ENCODE measurements at places on chromosomes 7 and 10. TPM values are rescaled to one million over a fixed set of nuclear protein-coding genes. Genes with fewer than 3 reads are reported as not detected.

Gene SYT15
- total RNA-seq: 0.27 TPM

DNA sequence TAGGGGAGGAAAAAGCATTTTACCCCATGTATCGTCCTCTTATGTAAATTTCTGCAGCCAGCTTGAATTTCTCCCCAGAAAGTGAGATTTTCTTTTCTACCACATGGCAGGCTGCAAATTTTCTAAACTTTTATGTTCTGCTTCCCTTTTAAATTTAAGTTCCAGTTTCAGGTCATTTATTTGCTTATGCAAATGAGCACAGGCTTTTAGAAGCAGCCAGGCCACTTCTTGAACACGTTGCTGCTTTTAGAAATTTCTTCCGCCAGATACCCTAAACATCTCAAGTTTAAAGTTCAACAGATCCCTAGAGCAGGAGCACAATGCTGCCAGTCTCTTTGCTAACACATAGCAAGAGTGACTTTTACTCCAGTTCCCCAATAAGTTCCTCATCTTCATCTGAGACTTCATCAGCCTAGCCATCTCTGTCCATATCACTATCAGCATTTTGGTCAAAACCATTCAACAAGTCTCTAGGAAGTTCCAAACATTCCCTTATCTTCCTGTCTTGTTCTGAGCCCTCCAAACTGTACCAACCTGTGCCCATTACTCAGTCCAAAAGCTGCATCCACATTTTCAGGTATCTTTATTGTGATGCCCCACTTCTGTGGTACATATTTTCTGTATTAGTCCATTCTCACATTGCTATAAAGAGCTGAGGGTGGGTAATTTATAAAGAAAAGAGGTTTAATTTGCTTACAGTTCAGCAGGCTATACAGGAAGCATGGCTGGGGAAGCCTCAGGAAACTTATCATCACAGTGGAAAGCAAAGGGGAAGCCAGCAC, 16.3 kb downstream of the EZH2 start:
- DNase-seq: no peak
- H3K36me3 ChIP-seq: no peaks in the 10 kb centered on the region
- no peak overlapping the region for H3K4me3 ChIP-seq

GRCh38 chr7:136045181-136045580, 68.0 kb upstream of the MTPN start:
- H3K36me3 ChIP-seq: no peaks in the 10 kb centered on the region
- DNase-seq: no peak
- H3K27me3 ChIP-seq: no peaks in the 10 kb centered on the region
- no peak overlapping the region for H3K27ac ChIP-seq
- H3K4me1 ChIP-seq: peaks cover 2% of the 10 kb centered on the region

GRCh38 chr7:43753271-43753810, 5.1 kb upstream of the BLVRA start:
- H3K36me3 ChIP-seq: no peaks in the 10 kb centered on the region
- DNase-seq: no peak
- H3K4me3 ChIP-seq: no peak overlapping the region
- no peaks in the 10 kb centered on the region for H3K27me3 ChIP-seq
- H3K27ac ChIP-seq: no peak overlapping the region

- no peak overlapping the region for H3K4me3 ChIP-seq
- no peak for DNase-seq
- H3K36me3 ChIP-seq: no peaks in the 10 kb centered on the region
- no peaks in the 10 kb centered on the region for H3K27me3 ChIP-seq
Measured at GRCh38 chr7:98232263-98232585, 19.8 kb downstream of the TECPR1 start.

DNA sequence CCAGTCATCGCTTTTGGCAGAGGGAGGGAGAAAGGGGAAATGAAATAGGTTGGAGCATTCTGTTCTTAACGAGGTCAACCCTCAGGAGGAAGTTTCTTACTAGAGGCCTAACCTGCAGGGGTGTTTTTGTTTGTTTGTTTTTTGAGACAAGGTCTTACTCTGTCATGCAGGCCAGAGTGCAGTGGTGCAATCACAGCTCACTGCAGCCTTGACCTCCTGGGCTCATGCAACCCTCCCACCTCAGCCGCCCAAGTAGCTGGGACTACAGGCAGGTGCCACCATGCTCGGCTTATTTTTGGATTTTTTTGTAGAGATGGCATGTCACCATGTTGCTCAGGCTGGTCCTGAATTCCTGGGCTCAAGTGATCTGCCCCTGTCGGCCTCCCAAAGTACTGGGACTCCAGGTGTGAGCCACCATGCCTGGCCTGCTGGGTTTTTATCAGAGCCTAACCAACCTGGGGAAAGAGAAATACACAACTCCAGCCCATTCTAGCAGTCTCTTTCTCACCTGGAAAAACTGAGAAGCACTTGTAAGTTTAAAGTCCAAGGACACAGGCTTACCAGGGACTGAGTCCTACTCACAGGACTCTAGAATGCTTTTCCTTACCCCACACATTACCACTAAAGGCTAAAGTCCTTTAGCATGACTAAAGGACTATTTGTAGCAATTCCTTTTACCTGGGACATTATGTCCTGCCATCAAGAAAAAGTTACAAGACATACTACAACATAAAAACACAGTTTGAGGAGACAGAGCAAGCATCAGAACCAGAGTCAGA, 101.0 kb upstream of the EGFR start:
- H3K27ac ChIP-seq: no peak overlapping the region
- H3K36me3 ChIP-seq: no peaks in the 10 kb centered on the region
- H3K27me3 ChIP-seq: no peaks in the 10 kb centered on the region

- no peaks in the 10 kb centered on the region for H3K27me3 ChIP-seq
- H3K27ac ChIP-seq: no peak overlapping the region
- no peaks in the 10 kb centered on the region for H3K4me1 ChIP-seq
- no peaks in the 10 kb centered on the region for H3K36me3 ChIP-seq
Measured at GRCh38 chr7:90818341-90818740, 222.2 kb downstream of the CDK14 start.

GRCh38 chr10:104615136-104615535, 26.0 kb upstream of the SORCS3 start:
- no peak overlapping the region for H3K27ac ChIP-seq
- no peak for DNase-seq
- H3K4me3 ChIP-seq: no peak overlapping the region
- no peaks in the 10 kb centered on the region for H3K36me3 ChIP-seq

GRCh38 chr7:38382684-38383083, 109.2 kb upstream of the TARP start:
- H3K27ac ChIP-seq: no peak overlapping the region
- H3K4me1 ChIP-seq: no peaks in the 10 kb centered on the region
- H3K27me3 ChIP-seq: no peaks in the 10 kb centered on the region
- no peaks in the 10 kb centered on the region for H3K36me3 ChIP-seq
- no peak for DNase-seq

DNA sequence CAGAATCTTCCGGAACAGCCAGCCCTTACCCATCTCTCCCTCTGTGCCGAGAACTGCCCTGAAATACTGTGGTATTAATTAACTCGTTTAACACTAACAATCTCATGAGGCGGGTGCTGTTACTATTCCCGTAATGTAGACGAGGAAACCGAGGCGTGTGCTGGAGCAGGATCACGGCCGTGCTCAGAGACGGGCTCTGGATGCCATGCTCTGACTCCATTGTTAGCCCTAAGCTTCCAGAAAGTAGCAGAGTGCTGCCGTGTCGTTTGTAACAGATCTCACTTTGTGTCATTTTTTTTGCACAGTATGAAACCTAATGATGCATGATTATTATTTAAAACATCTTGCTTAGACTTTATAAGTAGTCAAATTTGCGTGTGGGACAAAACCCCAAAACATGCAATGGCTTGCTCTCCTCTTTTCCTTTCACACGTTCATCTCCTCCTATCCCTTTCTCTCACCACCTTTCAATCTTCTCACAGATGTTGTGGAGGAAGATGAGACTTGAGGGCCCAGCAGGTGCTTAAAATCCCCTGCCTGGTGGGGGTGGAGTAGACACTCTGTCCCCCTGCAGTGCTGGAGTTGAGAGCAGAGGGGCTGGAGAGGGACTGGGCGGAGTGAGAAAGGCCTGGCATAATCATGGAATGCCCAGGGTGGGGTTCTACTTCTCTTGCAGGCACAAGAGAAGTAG, 482 bp upstream of the ACTR3C start:
- no peak overlapping the region for H3K27ac ChIP-seq
- no peaks in the 10 kb centered on the region for H3K27me3 ChIP-seq
- H3K36me3 ChIP-seq: no peaks in the 10 kb centered on the region
- peak; percentile 22 for DNase-seq
- peak overlapping the region; percentile 45 for H3K4me3 ChIP-seq
- H3K4me1 ChIP-seq: no peaks in the 10 kb centered on the region

DNA sequence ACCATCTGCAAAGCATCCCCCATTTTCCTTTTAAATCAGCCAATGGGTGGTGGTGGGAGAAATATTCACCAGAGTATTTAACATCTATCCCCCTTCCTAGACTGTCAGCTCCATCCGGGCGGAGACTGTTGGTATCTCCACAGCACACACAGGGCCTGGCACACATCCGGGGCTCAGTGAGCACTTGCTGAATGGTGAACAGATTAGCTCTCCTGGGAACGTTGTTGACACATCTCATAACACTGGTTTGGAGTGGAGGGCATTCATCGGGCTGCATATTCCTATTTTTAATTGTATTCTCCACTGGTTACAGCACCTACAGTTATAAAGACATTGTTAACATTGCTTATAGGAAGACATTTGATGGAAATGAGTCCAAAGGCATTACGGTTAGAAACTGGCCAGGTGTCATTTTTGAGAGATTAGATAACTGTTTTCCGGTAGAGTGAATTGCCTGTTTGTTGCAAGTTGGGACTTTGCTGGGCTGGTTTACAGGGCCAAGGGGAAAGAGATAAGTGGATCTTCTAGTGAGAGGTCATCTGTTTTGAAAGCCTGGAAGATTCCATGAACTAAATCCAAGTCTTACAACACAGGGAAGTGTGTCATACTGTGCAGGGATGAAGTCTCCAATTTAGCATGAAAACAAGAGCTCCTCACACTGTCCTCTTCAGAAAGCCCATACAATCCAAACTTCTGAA, 101.8 kb downstream of the EGFR start:
- no peaks in the 10 kb centered on the region for H3K4me1 ChIP-seq
- H3K27me3 ChIP-seq: no peaks in the 10 kb centered on the region
- H3K4me3 ChIP-seq: no peak overlapping the region
- no peaks in the 10 kb centered on the region for H3K36me3 ChIP-seq
- H3K27ac ChIP-seq: no peak overlapping the region
- DNase-seq: no peak

GRCh38 chr10:13634207-13634606, 47.4 kb downstream of the PRPF18 start:
- no peak overlapping the region for H3K27ac ChIP-seq
- no peaks in the 10 kb centered on the region for H3K27me3 ChIP-seq
- H3K4me1 ChIP-seq: no peaks in the 10 kb centered on the region

DNA sequence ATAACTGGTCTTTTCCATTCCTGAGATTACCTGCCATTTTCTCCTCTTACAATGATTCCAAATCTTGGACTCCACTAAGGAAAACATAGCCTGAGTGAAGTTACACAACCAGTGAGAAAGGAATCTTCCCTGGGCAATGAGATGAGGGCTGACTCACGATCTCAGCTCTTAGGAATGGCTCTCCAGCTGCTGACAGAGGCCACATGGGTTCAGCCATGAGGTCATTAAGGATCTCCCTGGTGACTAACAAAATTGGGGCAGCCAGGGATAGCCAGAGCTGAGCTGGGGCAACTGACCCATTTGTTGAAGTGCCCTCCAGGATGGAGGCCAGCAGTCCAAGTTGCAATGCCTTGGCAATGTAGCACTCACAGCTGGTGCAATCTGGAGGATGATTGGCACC, 78.7 kb upstream of the MKLN1 start:
- H3K27me3 ChIP-seq: no peaks in the 10 kb centered on the region
- H3K36me3 ChIP-seq: no peaks in the 10 kb centered on the region
- no peak overlapping the region for H3K4me3 ChIP-seq

Data from cardiac muscle cell (in vitro differentiated cells and primary cell).